ENCODE measurements at places on chromosomes 1 and 21.
A peak's percentile ranks its signal among the peaks of the same experiment; 100 is the strongest.

DNA sequence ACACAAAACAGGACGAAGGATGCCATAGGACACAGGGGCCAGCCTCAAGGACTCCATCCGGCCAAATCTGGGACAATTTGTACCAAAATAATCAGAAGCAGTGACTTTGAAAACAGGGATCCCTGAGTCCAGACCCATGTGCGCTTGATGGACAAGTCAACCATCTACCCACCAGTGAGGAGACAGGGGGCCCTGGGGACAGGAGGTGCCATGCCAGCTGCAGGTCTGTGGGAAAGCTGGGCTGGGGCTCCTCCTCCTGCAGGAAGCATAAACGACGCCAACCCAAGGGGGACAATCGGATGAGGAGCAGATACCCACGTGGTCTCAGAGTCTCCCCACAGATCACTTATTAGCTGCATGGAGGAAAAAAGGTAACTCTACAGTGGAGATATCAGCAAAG, 50.6 kb downstream of the NPHP4 start:
- DNase-seq: no peak

DNA sequence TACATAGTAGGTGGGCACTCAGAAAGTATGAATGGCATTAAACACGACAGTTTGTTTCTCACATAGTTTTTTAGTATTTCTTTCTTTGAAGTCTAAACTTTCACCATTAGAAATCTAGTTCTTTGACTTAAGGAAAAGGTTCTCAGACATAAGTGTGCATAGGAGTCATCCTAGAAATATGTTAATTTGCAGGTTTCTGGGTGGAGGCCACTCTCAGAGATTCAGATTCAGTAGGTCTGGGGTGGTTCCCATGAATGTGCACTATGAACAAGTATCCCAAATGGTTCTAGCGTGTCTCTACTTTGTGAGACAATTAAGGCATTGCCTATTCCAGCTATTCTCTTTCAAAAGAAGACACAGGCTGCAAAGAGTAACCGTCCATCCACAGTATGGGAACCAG, 119.3 kb downstream of the NGF start:
- no peak for DNase-seq

DNA sequence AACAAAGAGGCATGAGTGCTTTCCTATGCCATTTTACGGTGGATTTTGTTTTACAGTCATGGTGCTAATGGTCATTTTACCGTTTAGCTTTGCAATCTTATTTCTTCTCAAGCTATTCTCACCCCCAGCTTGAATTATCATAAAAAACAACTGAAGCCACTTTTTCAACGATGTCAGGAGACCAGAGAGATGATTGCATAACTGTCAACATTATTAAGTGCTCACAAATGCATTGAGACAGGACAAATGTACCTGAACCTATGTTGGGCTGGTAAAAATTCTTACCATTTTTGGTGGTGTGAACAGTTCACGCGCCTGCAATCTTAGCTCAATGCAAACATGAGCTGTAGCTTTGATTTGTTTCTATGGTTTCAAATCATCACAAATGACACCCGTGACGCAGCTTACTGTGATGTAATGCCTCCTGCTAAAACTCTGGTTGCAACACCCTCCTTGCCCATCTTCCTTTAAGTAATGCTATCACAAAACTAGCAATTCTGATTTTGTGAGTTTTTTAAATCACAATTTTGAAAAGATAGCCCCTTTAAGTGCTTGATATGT, 104.4 kb downstream of the UCHL5 start:
- no peak for DNase-seq

GRCh38 chr1:95622609-95623008, 388.6 kb downstream of the RWDD3 start:
- DNase-seq: no peak

DNA sequence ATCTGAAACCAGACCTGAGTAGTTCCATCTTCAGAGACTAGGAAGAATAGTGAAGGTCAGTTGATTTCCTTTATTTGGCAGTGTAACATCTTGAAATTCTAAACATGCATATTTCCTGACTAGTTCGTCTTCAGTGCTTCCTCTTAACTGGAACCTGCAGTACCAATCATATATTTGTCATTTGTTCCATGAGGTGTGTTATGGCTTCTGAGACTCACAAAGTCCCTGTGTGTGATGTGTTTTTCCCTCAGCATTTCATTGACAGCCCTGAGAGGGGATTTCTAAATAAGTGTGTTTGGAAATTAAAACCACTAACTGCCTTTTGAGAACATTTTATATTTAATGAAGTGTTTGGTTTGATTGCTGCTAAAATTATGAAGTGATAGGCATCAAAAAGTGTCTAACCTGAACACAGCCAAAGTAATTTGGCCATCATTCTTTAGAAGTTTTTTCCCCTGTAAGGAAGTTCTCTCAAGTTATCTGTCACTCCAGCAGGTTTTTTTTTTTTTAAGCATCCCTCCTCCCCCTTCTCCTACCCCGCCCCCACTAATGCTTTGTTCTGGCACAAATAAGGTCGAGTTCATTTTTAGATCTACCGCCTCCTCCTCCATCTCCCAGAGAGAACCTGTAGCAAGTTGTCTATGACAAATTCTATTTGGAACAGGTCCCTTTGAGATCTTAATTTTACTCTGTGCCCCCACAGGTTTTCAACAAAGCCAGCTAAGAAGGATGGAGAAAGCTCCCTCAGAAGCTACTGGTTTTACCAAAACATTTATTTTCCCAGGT, 61.4 kb downstream of the TMEM200B start:
- DNase-seq: peak; percentile 61

DNA sequence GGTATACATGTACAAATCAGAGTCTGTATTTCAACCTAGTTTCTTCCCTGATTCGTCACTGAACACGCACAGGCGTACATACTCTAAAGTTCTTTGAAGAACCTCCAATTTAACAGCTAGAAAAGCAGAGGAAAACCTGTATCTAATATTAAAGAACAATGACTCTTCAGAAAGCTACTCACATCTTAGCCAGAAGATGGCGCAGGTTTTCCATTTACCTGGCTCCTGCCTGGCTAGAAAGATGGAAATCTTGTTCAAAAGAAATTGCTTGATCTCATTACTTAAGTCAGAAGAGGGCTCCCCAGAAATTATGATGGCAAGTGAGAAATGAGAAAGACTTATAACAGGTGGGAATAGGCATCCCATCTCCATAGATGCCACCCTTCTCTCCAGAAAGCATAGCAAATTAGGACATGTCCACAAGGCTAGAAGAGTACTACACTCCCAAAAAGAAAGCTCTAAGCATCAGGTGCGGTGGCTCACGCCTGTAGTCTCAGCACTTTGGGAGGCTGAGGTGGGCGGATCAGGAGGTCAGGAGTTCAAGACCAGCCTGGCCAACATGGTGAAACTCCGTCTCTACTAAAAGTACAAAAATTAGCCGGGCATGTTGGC, 19.0 kb upstream of the L1TD1 start:
- DNase-seq: peak; percentile 44

- no peak for DNase-seq
Measured at GRCh38 chr1:196409586-196409985, 198.7 kb downstream of the KCNT2 start.

GRCh38 chr1:200535605-200536004, 84.9 kb downstream of the KIF14 start:
- DNase-seq: peak; percentile 11

DNA sequence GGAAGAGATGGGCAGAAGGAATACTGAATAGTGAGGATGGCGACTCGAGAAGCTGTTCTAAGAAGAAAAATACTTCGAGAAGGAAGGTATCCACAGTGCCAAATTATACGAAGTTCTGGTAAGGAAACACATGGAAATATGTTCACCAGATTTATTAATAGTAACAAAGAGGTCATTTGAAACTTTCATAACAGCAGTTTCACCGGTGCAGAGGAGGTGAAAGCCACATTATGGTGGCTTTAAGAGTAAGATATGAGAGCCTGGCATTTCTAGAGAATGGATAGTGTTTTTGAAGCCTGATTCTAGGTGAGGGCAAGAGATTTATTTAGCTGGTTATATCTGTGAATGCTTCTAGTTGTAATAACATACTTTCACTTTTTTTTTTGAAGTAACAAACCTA, 56.2 kb downstream of the DPYD start:
- DNase-seq: no peak

DNA sequence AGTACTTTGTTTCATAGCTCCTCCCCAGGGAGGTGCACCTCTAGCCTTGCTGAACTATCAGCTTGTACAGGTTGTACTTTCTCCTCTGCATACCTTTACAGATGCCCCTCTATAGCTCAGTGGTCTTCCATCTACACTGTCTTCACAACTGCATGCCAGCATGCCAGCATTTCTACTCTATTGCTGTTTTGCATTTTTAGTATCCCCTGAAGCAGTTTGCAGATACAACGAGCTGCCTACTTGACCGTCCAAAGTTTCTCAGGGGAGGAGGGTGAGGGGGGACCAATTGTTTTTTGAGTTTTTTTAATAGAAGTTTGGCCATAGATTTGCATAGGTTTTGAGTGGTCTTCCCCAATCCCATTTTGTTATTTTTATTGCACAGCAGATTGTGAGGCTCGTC, 27.6 kb upstream of the CTH start:
- DNase-seq: no peak

DNA sequence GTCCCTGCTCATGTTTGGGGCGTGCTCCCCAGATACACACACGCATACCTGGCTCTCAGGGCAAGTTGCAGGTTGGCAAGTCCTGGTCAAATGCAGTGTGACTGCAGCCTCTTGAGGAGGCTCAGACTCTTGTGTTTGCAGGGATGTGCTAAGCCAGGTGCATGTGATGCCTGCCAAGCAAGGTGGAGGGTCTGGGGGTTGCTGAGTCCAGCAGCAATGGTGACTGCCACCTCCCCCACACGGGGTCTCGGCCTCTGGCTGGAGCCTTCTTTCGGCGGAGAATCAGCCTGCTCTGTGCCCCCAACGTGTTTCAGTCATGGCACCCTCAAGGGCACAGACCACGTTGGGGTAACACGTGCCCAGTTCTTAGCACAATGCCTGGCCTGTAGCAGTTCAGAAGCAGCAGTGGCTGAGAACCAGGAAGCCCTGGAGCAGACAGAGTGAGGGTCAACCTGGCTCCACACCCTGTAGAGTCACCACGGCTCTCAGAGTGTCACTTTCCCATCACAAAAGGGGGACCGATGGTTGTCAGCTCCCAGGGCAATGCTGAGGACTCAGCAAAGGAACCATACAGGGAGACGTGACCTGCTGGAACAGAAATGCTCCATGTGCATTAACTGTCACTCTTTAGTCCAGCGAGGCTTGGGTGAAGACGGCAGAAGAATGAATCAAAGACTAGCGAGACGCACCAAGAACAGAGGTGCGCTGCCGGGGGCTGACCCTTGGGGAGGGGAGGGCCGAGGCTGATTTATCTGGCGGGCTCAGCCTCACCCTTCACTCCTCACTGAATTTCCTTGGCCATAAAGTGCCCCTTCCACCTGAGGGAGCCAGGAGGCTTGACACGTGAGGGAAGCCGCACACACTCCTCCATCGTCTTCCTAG, 109.0 kb downstream of the PGBD5 start:
- no peak for DNase-seq

DNA sequence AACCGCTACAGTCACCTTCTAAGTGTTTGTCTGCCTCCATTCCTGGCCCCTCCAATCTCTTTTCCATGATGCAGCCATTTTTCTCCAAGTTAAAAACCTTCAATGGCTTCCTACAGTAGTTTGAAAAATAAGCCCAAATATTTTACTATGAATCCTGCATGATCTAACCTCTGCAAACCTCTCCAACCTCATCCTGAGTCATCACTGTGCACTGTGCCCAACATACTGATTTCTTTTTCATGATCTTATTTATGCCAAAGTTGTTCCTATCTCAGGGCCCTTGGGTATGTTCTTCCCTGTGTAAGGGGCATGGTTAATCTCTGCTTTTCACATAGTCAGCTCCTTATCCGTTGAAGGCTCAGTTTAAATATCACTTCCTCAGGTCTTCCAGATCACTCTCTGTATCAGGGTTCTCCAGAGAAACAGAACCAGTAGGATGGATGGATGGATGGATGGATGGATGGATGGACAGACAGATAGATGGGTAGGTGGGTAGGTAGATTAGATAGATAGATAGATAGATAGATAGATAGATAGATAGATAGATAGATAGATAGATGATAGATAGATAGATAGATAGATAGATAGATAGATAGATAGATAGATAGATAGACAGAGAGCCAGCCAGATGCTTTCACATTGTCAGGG, 18.1 kb upstream of the PTPN14 start:
- DNase-seq: no peak

DNA sequence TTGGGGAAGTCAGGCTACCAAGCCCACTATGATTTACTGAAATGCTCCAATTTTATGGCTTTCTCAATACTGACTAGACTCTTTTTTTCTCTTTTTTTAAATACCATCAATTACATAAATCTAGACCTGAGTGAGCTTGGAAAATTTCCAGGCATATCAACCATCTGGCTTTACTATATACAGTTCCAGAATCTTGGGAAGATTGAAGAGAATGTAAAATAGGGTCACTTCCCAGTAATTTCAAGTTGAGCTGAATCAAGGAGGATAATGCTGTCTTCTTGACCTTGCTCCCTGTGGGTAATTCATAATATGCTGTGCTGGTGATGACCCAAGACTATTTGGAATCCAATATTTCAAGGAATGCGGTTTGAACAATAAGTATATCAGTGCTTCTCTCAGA, 108.1 kb downstream of the MAP3K21 start:
- DNase-seq: no peak

DNA sequence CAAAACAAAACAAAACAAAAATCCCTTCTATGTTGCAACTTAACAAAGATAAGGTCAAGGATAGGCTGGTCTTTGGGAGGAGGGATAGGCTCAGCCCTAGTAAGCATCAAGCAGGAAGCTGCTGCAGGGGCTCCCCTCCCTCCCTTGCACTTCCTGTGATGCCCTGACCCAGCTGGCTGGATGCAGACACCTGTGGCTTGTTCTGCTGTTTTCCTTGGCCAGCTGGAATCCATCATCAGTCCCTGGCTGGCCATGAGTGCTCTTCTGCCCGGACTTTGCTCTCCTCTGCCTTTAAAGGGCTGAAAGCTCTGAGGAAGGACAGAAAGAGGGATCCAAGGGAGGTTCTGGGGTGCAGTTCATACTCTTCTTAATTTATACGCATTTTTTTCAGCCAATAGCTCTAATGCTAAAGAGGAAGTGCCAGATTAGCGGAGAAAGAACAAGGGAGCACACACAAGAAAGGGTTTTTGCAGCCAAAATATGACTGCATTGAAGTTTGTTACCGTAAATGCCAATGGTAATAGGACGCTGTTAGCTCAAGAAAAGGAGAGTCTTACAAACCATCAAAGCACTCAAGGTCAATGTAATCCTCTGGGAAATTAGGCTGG, 19.9 kb upstream of the UBE2U start:
- no peak for DNase-seq

GRCh38 chr1:1212780-1213344, 1.1 kb downstream of the TNFRSF4 start:
- DNase-seq: peak; percentile 69

DNA sequence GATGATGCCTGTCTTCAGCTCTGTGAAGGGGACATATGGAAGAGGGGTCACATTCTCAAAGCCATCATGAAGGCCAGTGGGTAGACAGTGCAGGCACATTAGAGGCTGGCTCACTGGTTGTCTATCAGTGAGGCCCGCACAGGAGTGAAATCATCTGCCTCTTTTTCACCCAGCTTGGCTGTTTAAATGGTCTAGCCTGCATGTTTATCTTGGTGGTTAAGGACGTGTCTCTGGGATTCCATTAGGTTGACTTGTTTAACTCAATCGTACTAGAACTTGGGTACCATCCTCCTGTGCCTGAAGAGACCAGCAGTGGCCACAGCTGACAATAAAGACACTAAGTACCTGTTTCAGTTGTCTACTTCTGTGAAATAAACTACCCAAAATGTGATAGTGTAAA, 219.3 kb downstream of the PLPP3 start:
- DNase-seq: no peak

Data from stimulated activated naive CD8-positive, alpha-beta T cell treated with anti-CD3 and anti-CD28 coated beads, Interleukin-15, Interleukin-2, amounts not matched to agents 100 U/mL and 50 U/mL, for 24 hours (primary cell).